ENCODE measurements at places on chromosomes 7 and 10.
A peak's percentile ranks its signal among the peaks of the same experiment; 100 is the strongest.

DNA sequence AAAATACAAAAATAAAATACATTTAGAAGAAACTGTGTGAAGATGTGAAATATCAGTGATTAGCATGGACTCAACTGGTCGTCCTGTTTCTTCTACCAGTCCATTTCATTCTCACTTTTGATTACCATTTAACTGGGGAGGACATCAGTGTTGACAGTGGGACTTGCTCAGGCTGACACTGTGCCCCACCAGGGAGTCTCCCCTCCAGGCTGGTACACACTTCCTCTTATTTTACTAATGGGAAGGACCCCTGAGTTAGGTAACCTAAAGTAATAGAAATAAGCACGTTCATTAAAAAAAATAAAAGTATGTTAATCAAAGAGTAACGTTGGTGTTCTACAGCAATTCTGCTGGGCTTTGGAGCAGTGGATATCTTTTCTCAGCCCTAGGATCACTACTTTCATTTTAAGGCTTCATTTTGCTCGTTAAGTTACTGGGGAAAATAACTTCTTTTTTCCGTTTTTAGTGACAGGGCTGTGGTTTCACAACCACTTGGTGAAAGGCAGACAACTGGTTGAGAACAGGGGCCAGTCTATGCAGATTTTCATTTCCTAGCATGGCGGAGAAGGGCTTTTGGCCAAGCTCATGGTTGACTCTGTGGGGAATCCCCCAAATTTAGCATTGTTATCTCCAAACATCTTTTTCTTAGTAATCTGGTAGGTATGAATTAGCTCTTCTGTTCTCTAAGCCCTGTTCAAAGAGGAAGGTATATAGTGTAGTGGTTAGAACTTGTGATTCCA is 2.1 kb downstream of the SNX10 start:
- DNase-seq, result no peak

DNA sequence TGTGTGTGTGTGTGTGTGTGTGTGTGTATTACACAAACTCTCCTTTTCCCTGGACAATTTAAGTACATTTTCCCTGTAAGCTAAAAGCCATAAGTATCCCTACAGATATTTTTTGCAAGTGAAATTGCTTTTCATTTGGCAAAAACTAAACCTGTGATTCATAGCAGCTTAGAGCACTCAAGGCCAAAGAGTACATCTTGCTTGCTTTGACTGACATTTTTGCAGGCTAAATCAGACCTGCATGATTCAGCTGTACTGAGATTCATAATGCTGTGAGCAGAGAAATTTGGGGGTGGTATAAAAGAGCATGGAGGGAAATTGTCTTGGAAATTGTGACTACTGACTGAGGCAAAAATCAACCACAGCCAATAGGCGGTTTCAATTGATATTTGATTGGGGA is 500.4 kb downstream of the GFRA1 start:
- DNase-seq, result peak; percentile 83

GRCh38 chr7:77727527-77727926 is 31.3 kb downstream of the RSBN1L start:
- no peak for DNase-seq

DNA sequence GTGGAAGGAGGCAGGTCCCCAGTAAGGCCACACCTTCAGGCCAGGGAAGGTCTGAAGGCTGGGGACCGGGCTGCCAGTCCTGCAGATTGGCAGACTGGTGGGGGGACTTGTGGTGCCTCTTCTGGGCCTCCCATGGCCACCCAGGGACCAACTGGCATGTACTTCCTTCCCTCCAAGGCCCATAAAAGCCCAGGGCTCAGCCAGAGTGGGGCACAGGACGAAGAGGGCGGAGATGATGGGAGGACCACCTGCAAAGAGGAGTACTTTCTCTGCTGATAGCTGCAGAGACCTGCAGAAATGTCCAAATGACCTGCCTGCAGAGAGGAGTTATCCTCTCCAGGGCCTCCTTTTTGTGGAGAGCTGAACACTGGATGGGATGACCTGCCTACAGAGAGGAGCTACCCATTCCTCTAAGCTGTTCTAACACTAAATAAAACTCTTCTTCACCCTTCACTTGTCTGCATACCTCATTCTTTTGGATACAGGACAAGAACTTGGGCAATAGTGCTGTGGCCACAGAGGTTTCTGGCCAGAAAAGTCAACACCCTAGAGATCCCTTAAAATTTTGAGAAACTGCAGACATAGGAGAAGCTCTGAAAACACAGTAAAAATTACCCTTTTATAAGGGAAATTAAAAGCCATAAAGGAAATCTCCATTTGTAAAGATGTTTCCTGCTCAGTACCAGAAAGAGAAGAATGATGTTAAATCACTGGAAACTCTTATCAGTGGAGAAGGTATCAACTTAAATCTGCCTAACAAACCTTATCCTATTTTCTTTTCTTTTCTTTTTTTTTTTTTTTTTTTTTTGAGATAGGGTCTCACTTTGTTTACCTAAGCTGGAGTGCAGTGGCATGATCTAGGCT is 20.7 kb upstream of the PRF1 start:
- peak; percentile 12 for DNase-seq

DNA sequence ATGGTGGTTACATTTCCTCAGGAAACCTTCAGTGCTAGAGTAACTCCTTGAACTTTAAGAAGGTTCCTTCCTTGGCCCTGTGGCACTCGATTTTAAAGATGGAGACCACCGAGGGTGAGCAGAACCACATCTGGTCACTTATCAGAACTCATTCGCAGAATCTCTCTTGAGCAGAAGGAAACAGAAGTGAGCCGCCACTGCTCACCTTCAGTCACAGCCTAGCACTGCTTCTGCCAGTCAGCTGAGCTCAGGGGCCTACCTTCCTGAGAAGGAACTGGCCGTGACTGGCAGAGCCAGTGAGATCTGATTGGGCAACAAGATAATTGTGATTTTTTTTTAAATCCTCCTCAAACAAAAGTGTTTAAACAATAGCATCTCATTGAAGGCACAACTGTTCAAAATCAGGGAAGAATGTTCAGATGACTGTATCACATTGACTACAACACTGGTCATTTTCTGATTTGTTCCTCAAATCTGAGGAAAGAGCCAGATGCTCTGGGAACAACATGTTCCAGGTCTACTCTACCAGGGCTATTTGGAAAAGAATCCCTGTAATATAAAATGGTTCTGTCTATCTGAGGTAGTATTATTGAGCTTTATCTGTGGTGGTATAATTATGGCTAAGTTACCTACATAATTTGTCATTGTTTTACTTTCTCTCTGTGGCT is 2.7 kb upstream of the SYPL1 start:
- no peak for DNase-seq

DNA sequence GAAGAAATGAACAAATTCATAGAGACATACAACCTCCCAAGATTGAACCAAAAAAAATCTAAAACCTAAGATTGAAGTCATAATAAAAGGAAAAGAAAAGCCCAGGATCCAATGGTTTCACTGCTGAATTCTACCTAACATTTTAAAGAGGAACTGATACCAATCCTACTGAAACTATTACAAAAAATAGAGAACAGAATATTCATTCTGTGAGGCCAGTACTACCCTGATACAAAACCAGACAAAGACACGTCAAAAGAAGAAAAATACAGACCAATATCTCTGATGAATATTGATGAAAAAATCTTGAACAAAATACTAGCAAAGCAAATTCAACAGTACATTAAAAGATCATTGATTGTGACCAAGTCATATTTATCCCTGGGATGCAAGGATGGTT is 128.5 kb upstream of the STEAP1 start:
- no peak for DNase-seq

DNA sequence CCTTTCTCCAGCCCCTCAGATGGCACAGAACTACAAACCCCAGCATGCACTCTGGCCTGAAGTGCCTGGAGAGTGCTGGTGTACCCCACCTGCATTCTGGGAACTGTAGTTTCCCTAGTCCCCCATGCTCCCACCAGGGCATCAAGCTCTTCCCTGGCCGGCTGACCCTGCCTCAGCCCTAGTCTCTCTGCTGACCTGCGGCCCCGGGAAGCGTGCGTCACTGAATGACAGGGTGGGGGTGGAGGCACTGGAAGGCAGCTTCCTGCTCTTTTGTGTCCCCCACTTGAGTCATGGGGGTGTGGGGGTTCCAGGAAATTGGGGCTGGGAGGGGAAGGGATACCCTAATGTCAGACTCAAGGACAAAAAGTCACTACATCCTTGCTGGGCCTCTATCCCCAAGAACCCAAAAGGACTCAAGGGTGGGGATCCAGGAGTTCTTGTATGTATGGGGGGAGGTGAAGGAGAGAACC is 2.1 kb downstream of the NOS3 start:
- DNase-seq, result peak; percentile 23

DNA sequence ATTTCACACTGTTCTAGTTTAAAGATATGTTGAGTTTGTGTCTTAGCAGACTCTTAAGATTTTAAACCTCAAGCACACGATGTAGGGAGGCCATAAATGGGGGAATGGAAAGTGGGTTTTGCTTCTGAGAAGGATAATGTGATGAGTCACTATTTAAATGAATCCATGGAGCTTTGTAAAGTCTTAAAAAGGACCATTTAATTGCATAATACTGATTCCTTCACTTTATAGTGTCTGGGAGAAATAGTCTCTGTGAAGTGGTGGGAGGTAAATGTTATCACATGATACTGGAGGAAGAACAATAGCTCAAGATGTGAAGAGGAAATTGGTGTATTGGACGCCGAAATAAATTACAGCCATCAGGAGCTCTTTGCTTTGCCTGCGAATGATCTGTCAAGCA is 84.0 kb upstream of the MYO3A start:
- no peak for DNase-seq

DNA sequence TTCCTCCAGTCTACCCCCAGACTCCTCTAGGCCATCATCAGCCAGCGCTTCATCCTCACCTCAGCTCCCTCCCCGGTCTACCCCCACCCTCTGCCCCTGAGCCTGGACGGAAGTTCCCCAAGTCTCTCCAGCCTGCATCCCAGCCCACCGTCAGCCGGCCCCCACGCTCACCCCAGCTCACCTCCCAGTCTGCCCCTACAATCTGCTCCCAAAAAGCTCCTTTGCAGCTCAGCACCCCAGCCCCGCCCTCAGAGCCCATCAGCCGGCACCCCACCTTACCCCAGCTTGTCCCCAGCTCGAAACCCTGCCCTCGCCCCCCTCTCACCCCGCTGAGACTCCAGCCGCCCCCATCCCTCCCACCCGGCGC is 322 bp upstream of the RAMP3 start:
- no peak for DNase-seq

DNA sequence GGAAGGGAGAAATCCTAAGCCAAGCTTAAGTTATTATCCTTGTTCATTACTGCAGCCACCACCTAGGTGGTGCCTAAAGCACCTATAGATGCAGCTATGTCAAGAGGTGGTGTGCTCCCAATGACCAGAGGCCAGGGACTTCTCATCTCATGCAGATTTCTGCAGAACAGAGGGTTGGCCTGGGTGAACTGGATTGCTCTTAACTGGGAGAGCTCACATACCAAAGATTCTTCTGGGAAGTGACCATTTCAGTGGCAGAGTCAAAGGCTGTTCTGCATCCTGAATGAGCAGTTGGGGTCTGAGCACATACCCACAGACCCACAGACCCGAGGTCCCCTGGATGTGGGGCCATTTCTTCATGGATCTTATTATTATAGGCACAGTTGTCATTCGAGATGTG is 2.1 kb upstream of the CRHR2 start:
- no peak for DNase-seq

GRCh38 chr7:33904681-33905388 is 504 bp upstream of the BMPER start:
- DNase-seq, result peak; percentile 68

- DNase-seq, result no peak
Observed at GRCh38 chr10:18290651-18291313, 150.6 kb downstream of the CACNB2 start.

- DNase-seq, result no peak
Observed at GRCh38 chr7:149489391-149490024, 8.1 kb downstream of the ZNF746 start.

- DNase-seq, result no peak
Observed at GRCh38 chr7:28705350-28705749, 252.8 kb downstream of the TRIL start.

GRCh38 chr7:146725520-146725919 is 608.9 kb downstream of the CNTNAP2 start:
- DNase-seq, result no peak

GRCh38 chr7:29063236-29063635 is 83.1 kb downstream of the CPVL start:
- DNase-seq, result no peak

DNA sequence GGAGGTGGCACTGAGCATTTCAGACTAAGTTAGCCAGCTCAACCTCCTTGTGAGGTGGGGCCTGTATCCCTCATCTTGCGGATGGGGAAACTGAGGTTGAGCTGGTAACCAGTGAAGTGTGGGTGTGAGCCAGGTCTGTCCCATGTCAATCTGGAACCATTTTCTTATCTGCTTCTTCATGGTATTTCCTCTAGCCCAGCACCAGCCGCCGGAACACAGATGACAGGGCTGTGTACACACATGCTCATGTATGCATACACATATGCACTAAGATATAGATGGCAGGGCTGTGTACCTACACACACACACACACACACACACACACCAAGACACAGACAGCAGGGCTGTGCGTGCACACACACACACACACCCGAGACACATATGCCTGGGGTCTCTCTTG is 18.5 kb downstream of the RAMP3 start:
- no peak for DNase-seq

GRCh38 chr7:820341-820740 is 11.9 kb upstream of the SUN1 start:
- no peak for DNase-seq

DNA sequence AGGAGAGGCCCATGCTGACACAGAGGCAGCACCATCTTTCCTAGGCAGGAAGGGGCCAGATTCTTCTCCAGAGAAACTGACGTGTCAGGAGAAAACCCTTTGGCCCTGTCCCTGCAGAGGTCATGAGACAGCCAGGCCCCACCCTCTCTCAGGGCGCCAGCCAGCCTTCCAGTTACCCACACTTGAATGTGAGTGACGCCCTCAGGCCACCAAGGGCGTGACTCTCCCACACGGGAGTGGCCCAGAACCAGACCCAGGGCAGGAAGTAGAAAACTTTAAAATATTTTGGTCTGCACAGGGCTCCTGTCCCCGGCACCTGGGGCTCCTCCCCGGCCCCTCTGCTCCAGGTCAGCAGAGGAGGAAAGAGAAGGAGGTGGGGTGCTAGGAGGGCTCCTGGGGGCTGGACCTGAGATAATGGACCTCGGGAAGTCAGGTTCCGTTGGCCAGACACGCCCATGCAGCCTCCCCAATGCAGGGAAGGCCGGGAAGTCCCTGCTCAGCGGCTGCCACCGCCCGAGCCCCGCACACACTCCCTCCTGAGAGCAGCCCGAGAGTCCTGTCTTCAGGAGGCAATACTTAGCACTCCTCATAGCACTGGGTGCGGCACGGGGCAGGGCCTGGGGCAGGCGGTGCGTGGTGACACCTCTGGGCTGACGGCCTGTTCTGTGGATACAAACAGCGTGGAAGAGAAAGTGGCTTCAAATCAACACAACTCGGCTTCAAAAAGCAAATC is 67.0 kb upstream of the CFAP46 start:
- DNase-seq, result no peak

GRCh38 chr7:29749701-29750321 is 56.5 kb upstream of the WIPF3 start:
- DNase-seq, result peak; percentile 6

- no peak for DNase-seq
Observed at GRCh38 chr10:11397077-11397965, 214.1 kb downstream of the USP6NL start.

Data from fibroblast of skin of scalp (primary cell).